ENCODE measurements at places on chromosomes 11 and 22.
A peak's percentile ranks its signal among the peaks of the same experiment; 100 is the strongest.

DNA sequence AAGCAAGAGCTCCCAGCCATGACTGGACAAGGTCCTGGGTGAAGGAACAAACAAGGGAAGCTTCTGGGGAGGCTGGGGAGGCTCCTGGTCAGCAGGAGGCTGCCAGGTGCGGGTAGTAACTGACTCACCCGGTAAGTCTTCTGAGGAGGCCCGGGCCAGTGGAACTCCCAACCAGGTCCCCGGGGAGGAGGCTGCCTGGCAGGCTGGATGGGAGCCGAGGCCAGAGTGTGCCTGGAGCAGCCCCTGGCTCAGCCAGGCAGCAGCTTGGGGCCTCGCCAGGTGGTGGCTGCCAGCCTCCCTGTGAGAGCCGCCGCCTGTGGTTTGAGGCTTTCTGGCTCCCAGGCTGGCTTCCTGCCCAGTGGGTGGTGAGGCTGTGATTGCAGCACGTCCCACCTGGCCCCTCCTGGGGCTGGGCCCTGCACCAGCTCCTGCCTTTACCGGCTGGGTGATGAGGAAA lies 46.2 kb downstream of the IGF2 start:
- DNase-seq = peak; percentile 23

DNA sequence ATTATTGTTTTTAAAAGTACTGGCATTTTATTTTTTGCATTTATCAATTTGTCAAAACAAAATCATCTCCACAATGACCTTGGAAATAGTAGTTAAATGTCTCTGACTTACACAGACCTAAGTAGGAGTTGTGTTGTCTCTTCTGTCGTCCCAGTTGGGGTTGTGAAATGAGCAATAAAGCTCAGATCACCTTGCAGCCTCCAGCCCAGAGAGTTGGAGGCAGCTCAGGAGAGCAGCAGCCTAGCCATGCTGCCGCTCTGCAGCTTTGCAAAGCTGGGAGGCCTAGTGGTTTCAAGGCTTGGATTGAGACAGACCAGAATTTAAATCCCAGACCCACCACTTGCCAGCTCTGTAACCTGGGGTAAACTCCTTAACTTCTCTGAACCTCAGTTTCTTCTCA lies 65.2 kb upstream of the CRYBB3 start:
- DNase-seq = no peak

GRCh38 chr11:20204681-20205080 lies 44.4 kb upstream of the DBX1 start:
- no peak for DNase-seq

GRCh38 chr11:102155676-102156075 lies 45.4 kb downstream of the YAP1 start:
- no peak for DNase-seq

- DNase-seq = no peak
These were observed 8.9 kb upstream of the GRK3 start for GRCh38 chr22:25555586-25555985.

DNA sequence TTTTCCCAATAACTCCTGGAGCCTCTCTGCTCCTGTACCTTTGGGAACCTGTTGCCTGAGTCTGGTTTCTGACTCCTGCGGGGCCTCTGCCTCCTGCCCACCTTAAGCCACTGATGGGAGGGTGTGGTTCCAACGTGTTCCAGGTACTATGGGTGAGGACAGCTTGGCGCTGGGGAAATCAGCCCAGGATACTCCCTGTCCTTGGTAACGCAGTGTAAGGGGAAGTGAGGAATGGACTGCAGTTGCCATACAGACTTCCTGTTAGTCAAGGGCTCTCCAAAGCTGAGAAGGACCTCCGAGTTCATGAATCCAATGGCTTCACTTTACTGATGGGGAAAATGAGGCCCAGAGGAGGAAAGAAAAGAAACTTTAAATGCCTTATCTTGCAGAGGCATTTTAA lies 1.2 kb upstream of the MARK2 start:
- no peak for DNase-seq

- DNase-seq = no peak
These were observed 1.9 kb upstream of the ESS2 start for GRCh38 chr22:19146215-19146968.

- DNase-seq = no peak
These were observed at the start of gene KCNJ5 for GRCh38 chr11:128890543-128891368. TSS of gene KCNJ5 (plus strand) at chr11:128891356. CDS start at chr11:128911274, 19,918 bp downstream.

DNA sequence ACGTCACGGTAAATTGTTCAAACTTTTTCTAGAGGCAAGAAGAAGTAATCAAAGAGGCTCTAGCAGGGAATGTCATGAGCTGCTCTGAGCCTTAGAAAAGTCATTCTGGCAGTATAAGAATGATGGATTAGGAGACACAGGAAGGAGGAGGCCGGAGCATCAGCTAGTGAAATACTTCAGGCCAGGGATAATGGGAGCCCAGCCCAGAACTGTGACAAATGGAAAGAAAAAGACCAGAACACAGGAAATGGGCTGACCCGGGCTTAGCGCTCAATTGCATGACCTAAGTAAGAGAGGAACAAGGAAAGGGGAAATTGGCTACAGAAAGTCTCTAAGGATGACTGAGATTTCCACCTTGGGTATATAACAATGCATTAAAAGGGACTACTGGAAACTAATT lies 108.6 kb downstream of the LARGE1 start:
- DNase-seq = no peak

DNA sequence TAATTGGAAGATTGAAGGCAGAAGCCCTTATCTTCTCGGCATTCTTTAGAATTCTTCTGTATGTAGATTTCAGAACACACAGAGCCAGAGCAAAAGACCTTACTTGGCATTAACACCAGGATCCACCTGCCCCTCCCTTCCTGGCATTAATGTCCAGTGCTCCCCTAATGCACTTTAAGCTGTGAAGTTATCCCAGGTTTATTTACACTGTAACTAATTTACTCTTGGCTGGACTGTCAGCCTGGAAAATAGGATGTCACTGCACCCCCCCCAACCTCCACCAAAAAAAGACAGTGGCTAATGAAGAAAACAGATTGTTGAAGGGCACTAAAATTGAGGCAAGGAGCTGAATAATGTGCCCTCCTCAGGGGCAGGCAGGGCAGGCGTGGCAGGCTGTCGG lies 30.1 kb downstream of the TIMP3 start:
- no peak for DNase-seq

DNA sequence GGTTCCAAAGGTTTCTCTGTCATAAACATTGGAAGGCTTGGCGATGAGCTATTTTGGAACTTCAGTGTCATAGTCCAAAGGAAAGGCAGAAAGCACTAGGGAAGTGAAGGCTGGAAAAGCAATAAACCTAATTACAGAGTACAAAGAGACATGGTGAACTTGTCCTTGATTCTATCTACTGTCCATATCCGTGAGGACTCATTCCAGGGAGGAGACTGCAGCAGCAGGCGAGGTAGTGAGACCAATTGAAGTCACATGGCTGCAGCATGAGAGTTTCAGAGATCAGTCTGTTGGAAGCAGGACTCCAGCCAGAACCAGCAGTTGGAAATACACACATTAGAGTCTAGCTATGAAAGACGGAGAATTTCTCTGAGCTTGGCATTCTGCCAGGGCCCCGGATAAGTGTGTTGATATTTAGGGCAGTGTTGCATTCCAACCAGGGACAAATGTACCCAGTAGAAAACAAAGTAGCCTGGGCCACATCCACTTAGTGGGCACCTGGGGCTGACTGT lies 54.1 kb upstream of the ARHGAP42 start:
- no peak for DNase-seq

- DNase-seq = no peak
These were observed 123.6 kb downstream of the SLC1A2 start for GRCh38 chr11:35295751-35296150.

- DNase-seq = no peak
These were observed 64.6 kb upstream of the POU2AF1 start for GRCh38 chr11:111443640-111444039.

DNA sequence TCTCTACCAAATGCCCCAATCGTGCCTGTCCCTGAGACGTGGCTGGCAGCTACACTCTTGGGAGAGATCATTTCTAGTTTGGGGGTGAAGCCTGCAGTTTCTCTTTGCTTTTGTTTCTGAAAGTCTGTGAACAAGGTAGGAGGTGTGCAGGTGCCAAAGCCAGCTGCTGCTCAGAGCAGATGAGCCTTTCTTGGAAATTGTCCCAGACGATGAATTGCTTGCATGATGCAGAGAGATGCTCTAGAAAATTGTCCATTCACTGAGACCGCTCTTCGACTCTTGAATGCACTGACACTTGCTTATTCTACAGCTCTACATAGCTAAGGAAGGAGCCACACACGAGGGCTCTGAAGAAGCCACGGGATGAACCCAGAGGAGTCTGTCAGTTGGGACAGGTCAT lies 225.6 kb upstream of the E2F8 start:
- no peak for DNase-seq

DNA sequence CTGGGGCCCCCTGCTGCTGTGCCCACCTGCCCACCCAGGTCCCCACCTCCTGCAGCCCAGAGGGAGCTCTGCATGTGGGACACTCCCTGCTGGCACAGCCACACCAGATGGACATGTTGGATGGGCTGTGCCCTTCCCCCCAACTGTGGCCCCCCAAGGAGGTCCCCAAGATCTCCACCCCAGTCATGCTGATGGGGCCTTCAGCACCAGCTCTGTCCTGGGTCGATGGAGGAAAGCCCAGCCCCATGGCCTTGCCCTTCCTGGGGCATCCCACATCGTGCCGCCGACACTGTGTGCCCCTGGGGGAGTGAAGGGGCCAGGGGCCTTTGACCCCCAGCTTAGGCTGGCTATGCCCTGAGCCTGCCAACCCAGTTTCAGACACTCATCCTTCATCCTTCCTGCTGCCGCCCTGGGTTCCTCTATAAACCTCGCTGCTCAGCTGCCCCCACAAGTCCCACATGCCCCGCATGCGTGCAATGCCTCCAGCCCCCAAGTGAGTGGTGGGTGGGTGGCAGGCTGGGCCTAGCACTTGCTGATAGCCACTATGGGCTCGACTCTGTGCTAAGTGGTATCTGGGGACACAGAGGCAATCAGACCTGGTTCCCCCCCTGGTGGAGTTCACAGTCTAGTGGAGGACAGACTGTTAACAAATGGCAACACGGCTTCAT lies 3.9 kb upstream of the DPP3 start:
- no peak for DNase-seq

DNA sequence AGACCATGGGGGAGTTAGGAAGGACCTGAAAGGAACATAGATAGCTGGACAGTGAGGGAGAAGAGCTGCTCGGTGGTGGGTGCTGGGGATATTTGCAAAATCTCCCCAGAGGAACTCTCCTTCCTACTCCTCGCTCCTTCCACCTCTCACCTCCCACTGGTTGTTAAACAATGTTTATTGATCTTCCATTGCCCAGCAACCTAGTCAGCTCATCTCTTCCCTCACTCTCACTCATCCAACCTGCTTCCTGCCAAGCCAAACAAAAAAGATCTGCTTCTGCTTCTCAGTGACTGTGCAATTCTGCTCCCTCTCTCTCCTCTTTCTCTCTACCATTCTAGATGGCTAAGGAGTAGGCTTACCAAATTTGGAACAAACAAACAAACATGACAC lies 115.0 kb downstream of the SLC1A2 start:
- DNase-seq = no peak

- DNase-seq = no peak
These were observed 546.5 kb upstream of the ANO5 start for GRCh38 chr11:21646351-21646750.

DNA sequence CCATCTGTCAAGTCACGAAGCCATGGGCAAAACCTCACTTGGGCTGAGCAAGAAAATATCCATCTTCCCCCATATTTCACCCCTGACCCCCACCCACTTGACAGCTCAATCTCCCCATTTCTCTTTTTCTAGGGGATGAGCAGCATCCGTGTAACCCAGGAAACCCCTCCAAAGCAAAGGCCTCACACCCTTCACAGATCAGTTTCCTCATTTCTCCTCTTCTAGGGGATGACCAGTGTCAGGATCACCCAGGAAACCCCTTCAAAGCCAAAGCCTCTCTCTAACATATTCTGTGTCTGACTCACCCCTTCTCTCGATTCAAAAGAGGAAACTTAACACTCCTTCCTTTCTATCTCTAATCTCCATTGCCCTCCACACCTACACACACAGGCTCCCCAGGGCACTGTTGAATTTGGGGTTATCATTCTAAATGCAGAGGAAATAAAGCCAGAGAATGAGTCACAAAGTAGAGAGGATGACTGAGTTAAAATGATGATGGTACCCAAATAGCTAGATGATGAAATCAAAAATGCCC lies 439.7 kb downstream of the BUD13 start:
- DNase-seq = no peak
